Ascending aorta (tissue), 2 donors: ENCODE measurements at places on chromosomes 1 and 21.

DNA sequence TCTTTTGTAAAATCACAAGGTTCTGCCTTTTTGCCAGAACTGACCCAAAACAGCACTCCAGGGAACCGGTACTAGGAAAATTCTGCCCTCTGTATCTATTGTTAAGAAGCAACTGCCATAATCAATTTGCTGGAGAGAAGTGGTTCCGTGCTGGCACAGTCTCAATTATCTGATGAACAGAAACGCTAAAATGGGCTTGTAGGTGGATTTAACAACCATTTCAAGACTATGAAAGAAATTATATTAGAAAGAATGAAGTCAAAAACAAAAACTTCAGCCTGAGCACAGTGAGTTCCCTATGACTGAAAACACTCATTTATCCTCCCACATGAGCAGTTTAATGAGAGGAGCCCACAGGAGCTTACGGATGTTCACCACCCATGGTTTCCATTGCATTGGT is 4.4 kb downstream of the JAM2 start:
- H3K4me3 ChIP-seq, result no peak overlapping the region
- no peak overlapping the region for H3K27ac ChIP-seq
- no peaks in the 10 kb centered on the region for H3K36me3 ChIP-seq
- no peak for DNase-seq

GRCh38 chr1:151661751-151662150 is 49.9 kb downstream of the SNX27 start:
- no peaks in the 10 kb centered on the region for H3K4me1 ChIP-seq
- no peak overlapping the region for H3K27ac ChIP-seq
- H3K4me3 ChIP-seq, result no peak overlapping the region
- H3K27me3 ChIP-seq, result no peaks in the 10 kb centered on the region
- DNase-seq, result no peak

- H3K27me3 ChIP-seq, result no peaks in the 10 kb centered on the region
- H3K36me3 ChIP-seq, result no peaks in the 10 kb centered on the region
- peak overlapping the region; percentile 98 for H3K4me3 ChIP-seq
- DNase-seq, result no peak
- peak overlapping the region; percentile 90 for H3K27ac ChIP-seq
- H3K4me1 ChIP-seq, result peaks cover 66% of the 10 kb centered on the region
Observed at GRCh38 chr1:26697978-26698849, 2.4 kb downstream of the ARID1A start.

DNA sequence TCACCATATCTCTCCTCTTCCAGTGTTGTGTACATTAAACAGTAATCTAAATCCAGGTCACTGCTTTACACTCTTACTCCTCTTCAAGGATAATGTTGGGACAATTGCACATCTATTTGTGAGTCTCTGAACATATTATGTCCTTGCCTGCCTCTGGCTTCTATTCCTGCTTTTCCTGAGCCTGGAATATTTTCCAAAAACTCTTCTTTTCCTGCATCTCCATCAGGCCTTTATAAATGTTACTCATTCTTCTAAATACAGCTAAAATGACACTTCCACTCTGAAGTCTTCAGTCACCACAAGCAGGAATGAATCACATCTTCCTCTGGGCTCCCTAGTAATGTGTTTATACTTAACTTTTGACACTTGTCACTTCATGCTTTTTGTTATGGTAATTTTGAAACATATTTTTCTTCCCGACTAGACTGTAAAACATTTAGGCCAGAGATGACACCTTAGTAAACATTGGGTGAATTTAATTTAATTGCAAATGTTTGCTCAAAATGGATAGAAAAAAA is 396.0 kb downstream of the LRRIQ3 start:
- no peak for DNase-seq
- no peaks in the 10 kb centered on the region for H3K27me3 ChIP-seq
- H3K4me3 ChIP-seq, result no peak overlapping the region
- H3K27ac ChIP-seq, result no peak overlapping the region

DNA sequence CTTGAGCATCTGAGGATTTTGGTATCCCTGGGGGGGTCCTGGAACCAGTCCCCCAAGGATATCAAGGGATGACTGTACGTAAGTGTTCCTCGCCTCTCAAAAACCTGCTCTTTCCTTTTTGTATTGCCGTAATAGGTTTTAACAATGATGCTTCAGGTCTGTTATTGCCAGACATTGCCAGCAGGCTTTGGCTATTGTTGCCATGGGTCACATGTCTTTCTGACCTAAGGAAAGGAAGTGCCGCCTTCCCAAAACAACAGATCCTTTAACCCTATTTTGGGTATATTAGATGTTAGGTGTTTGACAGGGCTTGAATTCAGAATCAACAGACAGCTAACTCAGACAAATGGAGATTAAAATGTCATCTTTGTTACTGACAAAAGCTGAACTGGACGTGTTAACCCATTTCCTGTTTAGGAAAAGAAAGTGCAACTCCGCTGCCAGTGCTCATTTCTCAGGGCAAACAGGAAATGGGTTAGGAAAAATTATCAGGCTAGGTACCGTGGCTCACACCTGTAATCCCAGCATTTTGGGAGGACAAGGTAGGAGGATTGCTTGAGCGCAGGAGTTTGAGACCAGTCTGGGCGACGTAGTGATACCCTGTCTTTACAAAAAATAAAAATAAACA is 12.4 kb upstream of the PRPF38B start:
- no peak overlapping the region for H3K4me3 ChIP-seq
- H3K4me1 ChIP-seq, result no peaks in the 10 kb centered on the region
- no peaks in the 10 kb centered on the region for H3K36me3 ChIP-seq

DNA sequence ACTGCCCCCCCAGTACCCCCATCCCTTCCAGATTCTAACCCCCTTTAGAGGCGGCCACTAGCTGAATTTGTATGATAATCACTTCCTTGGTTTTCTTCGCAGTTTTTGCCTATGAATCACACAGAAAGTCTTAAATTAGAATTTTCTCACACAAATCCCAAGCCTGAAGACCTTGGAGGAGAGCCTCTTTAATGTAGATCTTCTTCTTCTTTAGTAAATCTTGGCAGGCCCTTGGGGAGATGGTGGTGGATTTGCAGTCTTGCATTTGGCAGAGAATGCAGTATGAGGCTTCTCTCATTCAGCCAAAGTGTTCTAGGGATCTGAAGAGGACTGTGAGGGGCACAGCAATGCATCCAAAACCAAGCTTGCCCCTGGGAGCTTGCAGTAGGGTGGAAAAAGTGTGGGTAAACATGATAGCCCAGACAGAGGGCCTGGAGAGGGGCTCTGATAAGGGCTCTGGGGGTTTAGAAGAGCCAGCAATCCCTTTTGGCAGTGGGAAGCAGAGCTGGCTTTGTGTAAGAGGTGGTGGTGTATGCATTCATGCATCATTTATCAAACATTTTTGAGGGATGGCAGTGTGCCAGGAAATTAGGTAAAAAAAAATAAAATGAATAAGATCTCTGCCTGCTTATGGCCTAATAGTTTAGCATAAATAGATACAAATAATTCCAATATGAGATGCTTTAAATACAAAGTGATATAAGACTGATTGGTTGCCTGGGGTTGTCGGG is 7.7 kb upstream of the CDC42 start:
- DNase-seq, result no peak
- no peak overlapping the region for H3K27ac ChIP-seq
- no peaks in the 10 kb centered on the region for H3K27me3 ChIP-seq
- H3K4me1 ChIP-seq, result no peaks in the 10 kb centered on the region

- no peaks in the 10 kb centered on the region for H3K27me3 ChIP-seq
- H3K27ac ChIP-seq, result no peak overlapping the region
- no peaks in the 10 kb centered on the region for H3K36me3 ChIP-seq
- H3K4me3 ChIP-seq, result no peak overlapping the region
- H3K4me1 ChIP-seq, result no peaks in the 10 kb centered on the region
Observed at GRCh38 chr1:84415396-84415795, 17.1 kb downstream of the DNASE2B start.

DNA sequence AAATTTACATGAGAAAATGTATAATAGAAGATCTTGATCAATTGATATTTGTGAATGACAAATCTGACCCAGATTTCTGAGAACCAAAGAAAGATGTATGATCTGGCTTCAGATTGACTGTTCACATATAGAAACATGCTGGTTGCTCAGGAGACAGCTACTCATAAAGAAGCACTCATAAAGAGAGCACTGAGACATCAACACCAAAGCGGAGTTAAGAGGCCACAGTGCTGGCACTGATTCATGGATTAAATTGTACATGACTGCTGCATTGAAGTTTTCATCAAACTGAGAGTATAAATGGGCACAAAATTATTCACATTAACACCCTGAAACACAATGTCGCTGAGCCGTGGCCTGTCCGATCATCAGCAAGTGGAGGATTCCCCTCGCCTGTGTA is 46.2 kb downstream of the SH3GLB1 start:
- no peaks in the 10 kb centered on the region for H3K27me3 ChIP-seq
- H3K4me1 ChIP-seq, result no peaks in the 10 kb centered on the region
- no peak overlapping the region for H3K4me3 ChIP-seq
- DNase-seq, result no peak

DNA sequence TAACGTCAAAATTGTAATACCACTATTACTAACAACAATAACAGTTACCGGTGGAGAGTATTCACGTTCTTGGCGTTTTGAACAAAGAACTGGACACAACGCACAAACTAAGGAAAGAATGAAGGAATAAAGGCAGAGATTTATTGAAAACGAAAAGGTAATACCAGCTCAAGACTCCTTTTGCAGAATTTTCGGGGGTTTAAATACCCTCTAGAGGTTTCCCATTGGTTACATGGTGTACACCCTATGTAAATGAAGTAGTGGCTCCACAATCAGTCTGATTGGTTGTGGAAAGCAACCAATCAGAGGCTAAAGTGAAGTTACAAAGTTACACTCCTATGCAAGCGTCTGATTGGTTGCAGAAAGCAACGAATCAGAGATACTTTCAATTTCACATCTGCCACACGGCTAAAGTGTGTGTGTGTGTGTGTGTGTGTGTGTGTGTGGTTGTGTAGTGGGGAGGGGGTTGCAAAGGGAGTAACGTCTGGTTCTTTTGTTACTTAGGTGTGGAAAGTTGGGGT is 1.1 kb upstream of the GTF2B start:
- H3K36me3 ChIP-seq, result no peaks in the 10 kb centered on the region
- peak overlapping the region; percentile 95 for H3K4me3 ChIP-seq
- H3K27me3 ChIP-seq, result no peaks in the 10 kb centered on the region
- peaks cover 11% of the 10 kb centered on the region for H3K4me1 ChIP-seq
- no peak for DNase-seq
- no peak overlapping the region for H3K27ac ChIP-seq

- no peaks in the 10 kb centered on the region for H3K27me3 ChIP-seq
- no peak for DNase-seq
- H3K36me3 ChIP-seq, result peaks cover 37% of the 10 kb centered on the region
- no peaks in the 10 kb centered on the region for H3K4me1 ChIP-seq
- no peak overlapping the region for H3K4me3 ChIP-seq
- no peak overlapping the region for H3K27ac ChIP-seq
Observed at GRCh38 chr1:225415307-225415706, 12.5 kb downstream of the LBR start.

- no peaks in the 10 kb centered on the region for H3K27me3 ChIP-seq
- H3K27ac ChIP-seq, result no peak overlapping the region
- H3K4me1 ChIP-seq, result no peaks in the 10 kb centered on the region
- DNase-seq, result no peak
Observed at GRCh38 chr1:179599623-179600249, 8.1 kb downstream of the TDRD5 start.

- no peak overlapping the region for H3K4me3 ChIP-seq
- no peaks in the 10 kb centered on the region for H3K27me3 ChIP-seq
- peaks cover 3% of the 10 kb centered on the region for H3K4me1 ChIP-seq
- DNase-seq, result no peak
- H3K27ac ChIP-seq, result no peak overlapping the region
Observed at GRCh38 chr1:165862448-165862847, 35.0 kb downstream of the UCK2 start.

- H3K27me3 ChIP-seq, result no peaks in the 10 kb centered on the region
- peaks cover 12% of the 10 kb centered on the region for H3K36me3 ChIP-seq
- DNase-seq, result no peak
Observed at GRCh38 chr1:6474815-6475282, 8.9 kb upstream of the TNFRSF25 start.

GRCh38 chr1:59128784-59129227 is 168.1 kb upstream of the FGGY start:
- no peak overlapping the region for H3K27ac ChIP-seq
- no peaks in the 10 kb centered on the region for H3K36me3 ChIP-seq
- H3K4me1 ChIP-seq, result no peaks in the 10 kb centered on the region
- H3K4me3 ChIP-seq, result no peak overlapping the region

DNA sequence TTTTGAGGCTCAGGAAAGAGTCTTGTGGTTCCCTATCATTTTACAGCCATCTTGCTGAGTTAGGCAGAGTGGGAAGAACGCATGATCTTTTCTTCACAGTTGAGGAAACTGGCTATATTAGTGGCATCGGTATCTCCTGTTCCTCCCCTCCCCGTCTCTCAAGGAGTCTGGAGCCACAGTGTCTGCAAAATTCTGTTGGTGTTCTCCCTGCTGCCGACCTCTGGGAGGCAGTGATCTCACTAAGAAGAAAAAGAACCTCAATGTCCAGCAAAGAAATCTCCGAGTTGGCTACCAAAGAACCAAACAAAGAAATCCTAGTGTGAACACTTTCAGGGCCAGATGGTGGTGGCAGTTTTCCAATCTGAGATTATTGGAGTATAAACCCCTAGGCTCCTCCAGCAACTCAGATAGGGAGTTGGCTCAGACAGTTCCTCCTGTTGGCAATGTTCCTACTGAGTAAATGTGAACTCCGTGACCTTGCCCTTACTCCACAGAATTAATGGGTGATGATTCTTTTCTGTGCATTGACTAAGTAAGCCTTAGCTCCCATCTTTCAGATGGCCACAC is 41.2 kb downstream of the PRAMEF20 start:
- no peak for DNase-seq
- no peaks in the 10 kb centered on the region for H3K4me1 ChIP-seq
- H3K36me3 ChIP-seq, result no peaks in the 10 kb centered on the region
- H3K4me3 ChIP-seq, result no peak overlapping the region
- no peak overlapping the region for H3K27ac ChIP-seq

DNA sequence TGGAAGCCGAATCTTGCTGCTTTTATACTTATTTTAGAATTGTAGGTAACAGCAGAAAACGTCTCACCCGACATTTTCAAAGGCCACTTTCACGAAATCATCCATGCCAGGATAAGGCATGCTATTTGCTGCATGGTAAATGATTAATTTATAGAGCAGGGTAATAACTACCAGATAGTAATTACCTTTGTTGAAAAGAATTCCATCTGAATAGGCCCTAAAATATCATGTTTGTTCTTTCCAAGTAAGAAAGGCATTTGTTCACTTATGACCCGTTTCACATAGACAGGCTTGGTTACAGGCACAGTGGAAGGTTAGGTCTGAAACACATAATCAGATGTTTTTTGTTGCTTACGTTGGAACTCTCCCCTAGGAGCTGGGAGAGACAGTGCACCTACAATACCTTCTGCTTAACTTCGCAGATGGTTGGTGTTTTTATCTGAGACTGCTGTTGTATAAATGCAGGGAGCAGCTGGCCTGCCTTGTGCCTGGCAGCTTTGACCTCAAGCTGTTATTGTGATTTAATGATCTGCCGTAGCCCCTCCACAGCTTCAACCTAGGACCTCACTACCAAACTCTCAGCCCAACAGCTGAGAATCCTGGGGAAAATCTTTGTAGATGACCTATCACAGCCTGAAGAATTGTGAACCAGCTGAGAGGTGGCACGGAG is 1.6 kb downstream of the SLC44A3 start:
- no peaks in the 10 kb centered on the region for H3K36me3 ChIP-seq
- H3K27me3 ChIP-seq, result no peaks in the 10 kb centered on the region
- DNase-seq, result no peak
- peaks cover 5% of the 10 kb centered on the region for H3K4me1 ChIP-seq

- H3K4me3 ChIP-seq, result no peak overlapping the region
- H3K27me3 ChIP-seq, result no peaks in the 10 kb centered on the region
- H3K4me1 ChIP-seq, result peaks cover 3% of the 10 kb centered on the region
- H3K36me3 ChIP-seq, result no peaks in the 10 kb centered on the region
- no peak overlapping the region for H3K27ac ChIP-seq
Observed at GRCh38 chr1:81498471-81499462, 302.0 kb upstream of the ADGRL2 start.

GRCh38 chr1:148333875-148334338 is 149.2 kb downstream of the PPIAL4G start:
- H3K27ac ChIP-seq, result peak overlapping the region; percentile 37
- H3K4me1 ChIP-seq, result no peaks in the 10 kb centered on the region
- no peaks in the 10 kb centered on the region for H3K27me3 ChIP-seq
- DNase-seq, result no peak
